ENCODE measurements at places on chromosomes 1 and 21.

- DNase-seq = no peak
These were observed 13.0 kb upstream of the ELAVL4 start for GRCh38 chr1:50095716-50096115.

DNA sequence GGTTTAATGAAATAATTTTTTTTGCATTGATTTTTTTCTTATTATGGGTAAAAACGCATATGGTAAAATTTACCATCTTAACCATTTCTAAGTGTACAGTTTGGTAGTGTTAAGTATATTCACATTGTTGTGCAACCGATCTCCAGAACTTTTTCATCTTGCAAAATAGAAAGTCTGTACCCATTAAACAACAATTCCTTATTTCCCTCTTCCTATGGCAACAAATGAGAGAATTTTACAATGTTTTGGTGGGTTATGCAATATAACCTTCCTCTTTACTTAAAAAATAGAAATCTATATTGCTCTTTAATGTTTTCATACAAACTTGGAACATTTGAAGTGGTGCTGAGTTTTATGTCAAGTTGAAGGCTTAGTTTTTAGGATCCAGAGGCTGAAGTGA is 26.6 kb downstream of the MAP3K7CL start:
- DNase-seq = no peak

- peak; percentile 1 for DNase-seq
These were observed 513 bp downstream of the PBX1 start for GRCh38 chr1:164559342-164560051.

DNA sequence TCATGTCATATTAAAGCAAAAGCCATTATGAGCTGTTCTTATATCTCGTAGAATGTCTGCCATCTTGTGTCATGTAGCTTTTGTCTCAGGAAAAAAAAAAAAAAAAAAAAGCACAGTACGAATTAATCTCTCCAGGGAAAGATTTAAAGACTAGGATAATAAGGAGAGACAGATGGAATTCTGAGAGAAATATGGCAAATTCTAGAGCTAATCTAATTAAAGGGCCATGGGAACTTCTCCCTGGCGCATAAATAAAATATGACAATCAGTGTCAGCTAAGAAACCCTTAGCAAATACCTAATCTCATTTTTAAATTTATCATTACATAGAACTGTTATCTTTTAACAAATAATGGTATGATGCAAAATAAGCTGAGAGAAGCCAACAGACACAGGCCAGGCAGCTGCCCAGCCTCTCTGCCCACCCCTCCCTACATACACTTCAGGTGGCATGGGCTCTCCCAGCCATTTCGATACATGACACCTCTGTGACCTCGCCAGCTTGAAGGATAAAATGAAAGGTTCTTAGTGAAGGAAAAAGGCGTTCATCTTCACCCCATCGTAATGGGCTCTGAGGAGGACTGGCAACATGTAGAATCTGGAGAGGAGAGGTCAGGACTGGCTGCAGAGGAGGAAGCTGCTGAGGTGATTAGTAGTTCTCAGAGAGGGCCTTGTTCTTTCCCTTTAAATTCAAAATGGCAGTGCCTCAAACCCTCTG is 39.8 kb downstream of the DISC1 start:
- no peak for DNase-seq

DNA sequence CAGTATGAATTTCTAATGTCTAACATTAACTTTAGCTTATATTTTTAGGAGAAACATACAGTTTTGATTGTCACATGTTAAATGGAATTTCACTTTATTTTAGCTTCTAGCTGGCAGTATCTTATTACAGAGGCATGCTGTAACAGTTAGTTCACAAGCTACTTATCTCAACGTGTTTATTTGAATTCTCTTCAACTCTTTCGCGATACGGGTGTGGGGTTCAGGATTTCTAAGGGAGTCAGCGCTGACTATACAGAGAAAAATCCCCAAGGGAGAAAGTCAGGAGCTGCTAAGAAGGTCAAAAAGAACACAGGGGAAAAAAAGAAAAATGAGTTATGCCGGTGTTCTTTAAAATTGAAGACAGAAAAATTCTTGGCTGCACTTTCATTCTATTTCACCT is 296.2 kb downstream of the VAV3 start:
- no peak for DNase-seq

- DNase-seq = no peak
These were observed 762.9 kb downstream of the LTN1 start for GRCh38 chr21:28229814-28230213.

GRCh38 chr1:46455951-46456350 is 33.7 kb upstream of the DMBX1 start:
- no peak for DNase-seq

DNA sequence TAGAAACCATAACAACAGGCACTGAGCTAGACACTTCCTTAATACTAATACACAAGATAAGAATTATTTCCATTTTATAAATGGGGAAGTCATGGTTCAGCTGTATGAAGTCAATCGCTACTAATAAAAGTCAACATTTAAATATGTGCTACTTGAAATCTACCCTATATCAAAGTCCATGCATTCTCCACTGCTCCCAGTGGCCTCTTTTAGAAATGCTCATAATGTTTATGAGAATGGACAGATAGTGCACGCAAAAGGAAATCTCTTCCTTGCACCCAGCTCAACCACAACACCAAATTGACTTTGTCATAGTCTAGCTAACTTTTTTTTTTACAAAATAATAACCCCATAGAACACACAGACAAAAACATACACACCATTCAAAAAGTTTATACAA is 281.7 kb upstream of the CXADR start:
- DNase-seq = no peak

DNA sequence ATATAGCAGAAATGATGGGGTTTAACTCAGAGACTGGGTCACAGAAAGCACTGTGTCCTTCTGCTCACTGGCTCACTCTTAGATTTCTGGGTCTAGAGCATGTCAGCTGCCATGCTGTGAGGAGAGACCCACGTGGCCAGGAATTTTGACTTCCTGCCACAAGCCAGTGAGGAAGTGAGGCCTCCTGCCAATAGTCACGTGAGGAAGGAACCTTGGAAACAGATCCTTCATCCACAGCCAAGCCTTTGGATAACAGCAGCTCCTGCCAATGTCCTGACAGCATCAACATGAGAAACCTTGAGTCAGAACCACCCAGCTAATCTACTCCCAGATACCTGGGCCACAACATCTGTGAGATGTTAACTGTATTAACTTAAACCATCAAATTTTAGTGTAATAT is 114.5 kb upstream of the PLPPR5 start:
- DNase-seq = no peak

- no peak for DNase-seq
These were observed 17.4 kb downstream of the LGR6 start for GRCh38 chr1:202210969-202211368.

GRCh38 chr1:181077576-181078242 is 10.8 kb upstream of the IER5 start:
- no peak for DNase-seq

DNA sequence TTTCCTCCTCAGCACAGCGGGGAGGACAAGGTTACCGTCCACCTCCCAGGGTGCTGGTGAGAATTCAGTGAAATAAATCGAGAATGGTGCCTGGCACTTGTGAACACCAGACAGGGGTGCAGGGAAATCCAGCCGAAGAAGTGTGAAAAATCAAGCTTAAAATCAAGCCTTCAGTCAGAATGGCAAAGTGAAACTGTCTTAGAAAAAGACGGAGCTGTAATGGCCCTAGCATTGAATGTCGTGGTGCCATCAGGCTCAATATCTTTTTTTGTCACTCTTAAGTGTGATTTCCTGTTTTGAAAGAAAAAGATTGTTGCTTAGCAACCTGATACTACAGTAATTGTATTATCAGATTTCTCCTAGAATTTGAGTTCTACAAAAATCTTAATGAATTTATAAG is 22.1 kb downstream of the EDARADD start:
- DNase-seq = peak; percentile 11

GRCh38 chr1:21608798-21609197 is 60.4 kb downstream of the RAP1GAP start:
- DNase-seq = no peak

DNA sequence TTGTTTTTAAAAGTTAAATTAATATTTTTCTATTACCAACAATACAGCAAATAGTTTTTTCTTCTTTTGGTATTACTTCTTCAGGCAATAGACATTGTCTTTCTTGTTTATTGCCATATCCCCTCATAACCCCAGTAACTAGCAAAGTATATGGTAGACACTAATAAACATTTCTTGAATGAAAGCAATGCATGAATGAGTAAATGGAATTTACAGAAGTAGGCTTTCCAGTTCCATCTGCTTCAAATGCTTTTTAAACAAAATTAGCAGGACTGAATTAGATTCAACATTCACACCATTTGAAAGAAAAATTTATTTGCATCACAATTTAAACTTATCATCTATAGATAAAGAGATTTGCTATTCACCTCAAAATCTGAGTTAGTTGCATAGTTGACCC is 5.6 kb upstream of the DR1 start:
- DNase-seq = no peak

DNA sequence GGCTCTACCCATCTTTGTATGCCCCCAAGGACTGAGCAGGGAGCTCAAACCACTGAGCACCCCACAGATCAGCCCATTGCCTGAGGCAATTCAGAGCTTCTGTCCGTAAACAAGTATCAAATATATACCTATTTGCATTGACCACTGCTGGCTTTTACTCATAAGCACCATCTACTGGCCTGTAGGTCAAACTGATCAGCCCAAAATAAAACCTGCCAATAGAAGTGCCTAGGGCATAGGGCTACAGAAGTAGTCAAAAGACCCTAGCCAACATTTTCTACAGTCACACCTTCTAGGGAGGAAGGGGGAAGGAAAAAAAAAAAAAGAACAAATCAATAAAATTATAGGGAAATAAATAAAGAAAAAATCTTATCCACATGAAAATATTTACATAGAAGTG is 5.3 kb upstream of the LCE3D start:
- no peak for DNase-seq

- no peak for DNase-seq
These were observed 67.6 kb downstream of the TBX19 start for GRCh38 chr1:168348146-168348709.

DNA sequence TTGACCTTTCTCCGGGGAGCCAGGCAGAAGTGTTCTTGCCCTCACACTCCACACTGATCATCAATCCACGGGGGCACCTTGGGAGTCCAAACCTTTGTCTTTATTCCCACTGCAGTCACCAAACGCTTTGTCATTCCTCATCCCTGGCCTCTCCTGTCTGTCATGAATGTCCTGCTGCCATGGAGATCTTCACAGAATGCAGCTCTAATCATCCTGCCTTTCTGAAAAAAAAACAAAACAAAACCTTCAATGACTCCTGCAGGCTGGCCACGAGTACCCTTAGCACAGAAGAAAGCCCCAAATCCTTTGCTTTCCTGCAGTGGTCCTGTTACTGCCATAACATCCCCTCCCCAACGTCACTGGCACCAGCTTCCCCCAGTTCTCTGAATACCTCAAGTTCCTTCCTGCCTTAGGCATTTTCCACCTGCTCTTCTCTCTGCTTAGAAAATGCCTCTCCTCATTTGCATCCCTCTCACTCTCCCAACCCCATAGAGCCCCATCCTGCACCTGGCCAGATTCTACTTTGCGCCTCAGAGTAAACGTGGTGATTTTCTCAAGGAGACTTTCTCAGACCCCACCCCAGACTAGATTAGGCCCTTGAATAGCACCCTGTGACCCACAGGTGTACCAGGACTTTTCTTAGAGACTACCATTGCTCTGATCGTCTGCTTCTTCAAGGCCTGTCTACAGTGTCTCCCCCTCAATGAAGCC is 131.2 kb downstream of the AK5 start:
- no peak for DNase-seq

DNA sequence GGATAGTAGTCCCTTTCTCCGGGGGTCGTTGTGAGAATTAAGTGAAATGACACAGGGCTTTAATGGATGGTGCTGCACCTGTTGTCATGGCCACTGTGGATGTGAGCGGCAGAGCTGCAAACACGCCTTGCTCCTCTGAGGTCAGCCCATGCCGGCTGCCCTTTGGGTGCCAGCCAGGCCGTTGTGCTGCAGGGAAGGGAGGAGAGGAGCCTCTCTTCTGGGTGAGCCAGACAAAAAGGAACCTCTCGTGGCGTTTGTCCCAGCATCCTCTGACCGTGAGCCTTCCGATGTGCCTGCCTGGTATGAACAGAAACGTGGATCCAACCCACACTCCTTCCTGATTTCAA is 383.0 kb upstream of the VAMP3 start:
- no peak for DNase-seq

DNA sequence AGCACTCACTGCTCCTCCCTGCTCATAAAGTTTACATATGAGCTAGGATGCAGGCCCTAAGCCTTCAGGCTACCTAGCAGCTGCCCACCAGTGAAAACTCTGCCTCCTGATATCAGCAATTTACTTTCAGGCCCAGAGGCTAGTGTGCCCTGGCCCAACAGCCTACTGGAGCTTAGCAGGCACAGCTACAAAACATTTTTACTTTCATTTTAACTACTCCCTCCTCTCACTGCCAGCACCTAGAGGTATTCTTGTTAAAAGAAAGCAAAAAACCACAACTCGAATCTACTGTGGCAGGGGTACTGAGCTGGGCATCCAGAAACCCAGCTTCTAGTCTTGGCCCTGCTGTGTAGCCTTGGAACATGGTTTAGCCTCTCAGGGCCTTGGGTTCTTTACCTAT is 5.8 kb upstream of the LORICRIN start:
- DNase-seq = no peak

DNA sequence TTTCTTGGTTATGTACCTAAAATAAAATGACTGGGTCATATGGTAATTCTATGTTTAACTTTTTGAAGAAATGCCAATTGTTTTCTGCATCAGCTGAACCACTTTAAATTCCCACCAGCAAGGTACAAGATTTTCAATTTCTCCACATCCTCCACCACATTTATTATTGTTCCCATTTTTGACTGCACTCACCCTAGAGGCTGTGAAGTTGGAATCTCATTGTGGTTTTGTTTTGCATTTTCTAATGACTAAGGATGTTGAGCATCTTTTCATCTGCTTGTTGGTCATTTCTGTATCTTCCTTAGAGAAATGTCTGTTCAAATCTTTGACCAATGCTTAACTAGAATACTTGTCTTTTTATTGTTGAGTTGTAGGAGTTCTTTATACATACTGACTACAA is 72.5 kb downstream of the ASTN1 start:
- DNase-seq = no peak

GRCh38 chr1:13788795-13789194 is 88.8 kb downstream of the PRDM2 start:
- DNase-seq = no peak

DNA sequence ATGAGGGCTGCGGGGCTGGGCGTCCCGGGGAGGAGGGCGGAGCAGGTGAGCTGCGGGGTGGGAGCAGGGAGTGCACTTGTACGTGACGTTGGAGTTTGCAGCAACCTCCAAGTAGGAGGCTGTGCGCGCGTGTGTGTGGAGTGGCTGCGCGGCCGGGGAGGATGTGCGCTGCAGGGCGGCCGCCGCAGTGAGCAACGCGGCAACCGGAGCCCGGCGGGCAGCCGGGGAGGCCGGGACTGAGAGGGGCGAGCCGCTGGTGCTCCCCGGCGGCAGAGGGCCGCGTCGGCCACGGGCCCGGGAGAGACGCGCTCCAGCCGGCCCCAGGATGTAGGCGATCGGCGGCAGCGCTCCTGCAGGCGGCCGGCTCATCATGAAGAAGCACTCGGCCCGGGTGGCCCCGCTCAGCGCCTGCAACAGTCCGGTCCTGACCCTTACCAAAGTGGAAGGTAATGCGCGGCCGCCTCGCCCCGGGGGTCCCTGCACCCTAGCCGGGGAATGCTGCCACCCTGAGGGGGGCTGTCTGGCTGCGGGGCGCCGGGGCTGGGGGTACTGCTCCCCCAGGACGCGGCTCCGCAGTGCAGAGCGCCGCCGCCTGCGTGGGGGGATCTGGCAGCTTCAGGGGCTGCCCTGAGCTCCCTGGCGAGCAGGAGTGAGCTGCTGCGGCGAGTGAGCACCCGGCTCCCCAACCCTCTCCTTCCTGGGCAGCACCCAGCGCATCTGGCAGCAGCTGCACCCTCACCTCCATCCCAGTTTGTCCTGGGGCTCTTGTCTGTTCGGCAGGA is 158.9 kb upstream of the COA6 start:
- DNase-seq = peak; percentile 26

All from T-cell (primary cell).